ENCODE measurements at places on chromosomes 6 and 20.

DNA sequence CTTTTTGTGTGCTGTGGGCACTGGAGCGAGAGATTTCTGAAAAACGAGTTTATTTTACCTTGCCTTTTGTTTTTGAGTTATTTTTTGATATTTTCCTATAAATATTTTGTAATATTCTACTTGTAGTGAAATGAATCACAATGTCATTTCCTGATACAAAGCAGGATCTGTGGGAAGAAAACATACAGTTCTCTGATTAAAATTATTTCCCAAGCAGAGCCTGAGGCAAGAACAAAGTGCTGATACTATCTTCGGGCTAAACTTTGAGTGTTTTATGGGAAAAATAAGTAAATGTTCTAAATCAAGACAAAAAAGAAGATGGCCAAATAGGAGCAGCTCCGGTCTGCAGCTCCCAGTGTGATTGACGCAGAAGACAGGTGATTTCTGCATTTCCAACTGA lies 33.7 kb upstream of the ELOVL5 start:
- no peak for DNase-seq

DNA sequence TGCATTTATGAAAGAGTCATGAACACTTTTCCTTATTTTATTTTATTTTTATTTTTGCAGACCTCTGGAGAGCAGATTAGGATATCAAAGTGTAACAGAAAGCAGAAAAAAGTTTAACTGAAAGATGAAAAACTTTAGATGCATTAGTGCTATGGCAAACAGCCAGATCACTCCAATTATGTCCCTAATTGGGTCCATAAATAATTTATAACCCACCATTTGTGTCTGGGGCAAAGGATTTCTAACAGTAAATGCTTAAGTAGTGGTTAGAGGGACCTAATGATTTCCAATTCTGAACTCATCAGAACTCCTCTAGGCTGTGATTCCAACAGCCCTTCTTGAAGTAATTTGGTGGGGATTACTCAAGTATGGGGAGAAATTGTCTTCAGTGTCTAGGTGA lies 93.7 kb upstream of the PROKR2 start:
- no peak for DNase-seq

- DNase-seq, result no peak
Observed at GRCh38 chr6:150267686-150268561, 100.9 kb upstream of the IYD start.

GRCh38 chr6:166474721-166475565 lies 92.2 kb upstream of the MPC1 start:
- no peak for DNase-seq

DNA sequence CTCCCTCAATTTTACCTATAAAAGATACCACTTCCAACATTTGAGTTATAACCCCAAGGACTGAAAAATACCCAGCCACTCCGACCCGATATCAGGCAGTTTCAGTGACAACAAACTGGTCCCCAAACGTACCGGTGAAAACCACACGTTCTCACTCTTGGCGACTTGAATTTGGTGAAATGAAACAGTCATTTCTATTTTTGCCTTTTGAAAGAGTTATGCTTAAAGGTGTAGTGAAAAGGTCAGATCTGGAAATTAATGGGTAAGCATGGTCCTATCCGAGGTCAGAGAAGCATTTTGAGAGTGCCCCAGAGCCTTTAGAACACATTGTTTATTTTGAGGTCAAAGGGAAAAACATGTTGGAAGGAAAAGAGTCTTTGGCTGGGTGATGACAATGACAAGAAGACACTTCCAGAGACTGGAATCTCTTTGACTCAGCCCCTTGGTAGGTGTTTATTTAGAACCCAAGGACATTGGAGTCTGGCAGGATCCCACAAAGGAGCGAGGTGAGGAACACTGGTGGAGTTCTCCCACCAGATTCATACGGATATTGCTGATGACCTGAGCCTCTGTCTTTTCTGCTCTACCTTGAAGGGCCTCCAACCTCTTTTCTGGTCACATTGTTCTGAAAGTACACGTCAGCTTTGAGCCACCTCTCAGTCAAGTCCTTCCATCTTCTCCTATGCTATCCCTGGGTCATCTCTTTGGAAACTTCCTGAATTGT lies 235.0 kb downstream of the GMPR start:
- DNase-seq, result no peak

GRCh38 chr20:325889-326644 lies 715 bp downstream of the SOX12 start:
- peak; percentile 31 for DNase-seq

DNA sequence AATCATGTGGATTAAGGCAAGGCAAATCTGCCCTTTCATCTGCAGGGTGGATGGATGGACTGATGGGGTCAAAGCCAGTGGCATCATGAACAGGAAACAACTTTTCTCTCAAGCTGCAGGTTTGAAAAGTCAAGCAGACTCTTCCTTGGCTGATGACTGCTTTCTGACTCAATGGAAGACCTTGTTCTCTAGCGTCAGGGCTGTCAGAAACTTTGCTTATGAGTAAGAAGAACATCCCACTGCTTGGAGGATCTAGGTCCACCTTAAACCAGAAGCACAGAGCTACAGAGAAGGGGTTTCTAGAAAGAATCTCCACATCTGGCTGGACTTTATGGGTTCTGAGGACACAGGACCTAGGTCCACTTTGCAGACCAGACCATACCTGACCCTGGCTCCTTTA lies 36.3 kb upstream of the CST5 start:
- DNase-seq, result no peak

DNA sequence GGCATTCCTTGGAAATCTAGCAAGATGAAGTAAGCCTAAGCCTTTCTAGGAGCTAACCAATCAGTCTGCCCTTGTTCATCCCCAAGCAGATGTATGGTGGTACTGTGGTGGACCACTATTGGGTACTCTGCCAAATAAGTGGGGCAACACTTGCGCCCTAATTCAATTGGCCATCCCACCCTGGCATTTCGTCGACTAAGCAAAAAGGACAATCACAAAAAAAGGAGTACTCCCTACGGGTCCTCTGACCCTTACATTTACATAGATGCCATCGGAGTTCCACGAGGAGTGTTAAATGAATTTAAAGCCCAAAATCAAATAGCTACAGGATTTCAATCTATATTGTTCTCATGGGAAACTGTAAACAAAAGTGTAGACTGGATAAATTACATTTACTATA lies 19.5 kb downstream of the CHD6 start:
- no peak for DNase-seq

DNA sequence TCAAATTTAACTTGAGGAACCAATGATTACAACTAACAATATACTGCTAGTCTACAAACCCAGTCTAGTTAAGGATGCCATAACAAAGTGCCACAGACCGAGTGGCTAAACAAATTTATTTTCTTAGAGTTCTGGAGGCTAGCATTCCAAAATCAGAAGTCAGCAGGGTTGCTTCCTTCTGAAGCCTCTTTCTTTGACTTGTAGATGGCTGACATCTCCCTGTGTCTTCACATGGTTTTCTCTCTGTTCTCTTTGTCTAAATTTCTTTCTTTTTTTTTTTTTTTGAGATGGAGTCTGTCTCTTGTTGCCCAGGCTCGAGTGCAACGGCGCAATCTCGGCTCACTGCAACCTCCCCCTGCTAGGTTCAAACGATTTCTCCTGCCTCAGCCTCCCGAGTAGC lies 56.1 kb downstream of the NCOA3 start:
- no peak for DNase-seq

- no peak for DNase-seq
Observed at GRCh38 chr20:48788486-48789072, 39.2 kb downstream of the PREX1 start.

GRCh38 chr6:131736811-131737210 lies 26.0 kb upstream of the CTAGE9 start:
- DNase-seq, result no peak

DNA sequence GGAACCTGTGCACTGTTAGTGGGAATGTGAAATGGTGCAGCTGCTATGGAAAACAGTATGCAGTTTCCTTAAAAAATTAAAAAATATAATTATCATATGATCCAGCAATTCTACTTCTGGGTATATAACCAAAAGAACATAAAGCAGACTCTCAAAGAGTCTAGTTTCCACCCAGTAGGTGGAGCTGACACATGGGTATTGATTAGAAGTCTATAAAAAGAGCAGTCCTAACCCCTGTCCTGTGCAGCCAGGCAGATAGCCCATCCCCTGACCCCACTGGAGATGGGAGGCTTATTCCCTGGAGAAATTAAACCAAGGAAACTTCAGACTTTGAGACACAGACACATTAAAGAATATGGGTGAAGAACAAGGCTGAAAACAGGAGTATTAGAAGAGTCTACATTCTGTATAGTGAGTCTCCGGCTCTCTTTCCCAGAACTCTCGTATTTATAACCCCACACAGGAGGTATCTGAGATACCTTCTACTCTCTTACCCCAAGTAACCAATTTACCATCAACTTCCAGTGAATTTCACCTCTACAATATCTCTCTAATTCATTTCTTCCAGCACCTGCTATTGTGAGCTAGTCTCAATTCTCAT lies 92.3 kb downstream of the SEL1L2 start:
- no peak for DNase-seq

- no peak for DNase-seq
Observed at GRCh38 chr6:84645000-84645399, 119.4 kb downstream of the TBX18 start.

GRCh38 chr6:47715782-47716181 lies 17.4 kb downstream of the ADGRF4 start:
- DNase-seq, result no peak

Measured in central memory CD4-positive, alpha-beta T cell (primary cell).